ENCODE measurements at places on chromosomes 2 and 18.

GRCh38 chr2:145245268-145245870 lies 725.5 kb upstream of the ZEB2 start:
- no peak for DNase-seq

GRCh38 chr2:95040426-95040825 lies 14.9 kb downstream of the MAL start:
- no peak for DNase-seq

GRCh38 chr18:51491678-51492372 lies 294.3 kb upstream of the MEX3C start:
- no peak for DNase-seq

DNA sequence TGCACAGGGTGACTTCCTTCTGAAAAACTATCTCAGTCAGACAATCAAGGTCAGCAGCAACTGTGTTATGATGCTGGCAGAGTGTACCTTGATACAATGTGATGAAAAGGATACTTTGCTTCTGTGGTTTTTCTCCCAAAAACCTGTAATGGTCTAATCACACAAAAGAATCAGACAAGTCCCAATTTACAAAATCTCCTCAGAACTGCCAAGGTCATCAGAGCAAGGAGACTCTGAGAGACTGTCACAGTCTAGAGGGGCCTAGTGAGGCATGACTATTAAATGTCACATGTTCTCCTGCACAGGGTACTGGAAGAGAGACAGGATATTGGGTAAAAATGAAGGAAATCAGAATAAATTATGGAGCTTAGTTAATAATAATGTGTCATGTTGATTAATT lies 185.4 kb downstream of the ST6GAL2 start:
- DNase-seq = no peak

DNA sequence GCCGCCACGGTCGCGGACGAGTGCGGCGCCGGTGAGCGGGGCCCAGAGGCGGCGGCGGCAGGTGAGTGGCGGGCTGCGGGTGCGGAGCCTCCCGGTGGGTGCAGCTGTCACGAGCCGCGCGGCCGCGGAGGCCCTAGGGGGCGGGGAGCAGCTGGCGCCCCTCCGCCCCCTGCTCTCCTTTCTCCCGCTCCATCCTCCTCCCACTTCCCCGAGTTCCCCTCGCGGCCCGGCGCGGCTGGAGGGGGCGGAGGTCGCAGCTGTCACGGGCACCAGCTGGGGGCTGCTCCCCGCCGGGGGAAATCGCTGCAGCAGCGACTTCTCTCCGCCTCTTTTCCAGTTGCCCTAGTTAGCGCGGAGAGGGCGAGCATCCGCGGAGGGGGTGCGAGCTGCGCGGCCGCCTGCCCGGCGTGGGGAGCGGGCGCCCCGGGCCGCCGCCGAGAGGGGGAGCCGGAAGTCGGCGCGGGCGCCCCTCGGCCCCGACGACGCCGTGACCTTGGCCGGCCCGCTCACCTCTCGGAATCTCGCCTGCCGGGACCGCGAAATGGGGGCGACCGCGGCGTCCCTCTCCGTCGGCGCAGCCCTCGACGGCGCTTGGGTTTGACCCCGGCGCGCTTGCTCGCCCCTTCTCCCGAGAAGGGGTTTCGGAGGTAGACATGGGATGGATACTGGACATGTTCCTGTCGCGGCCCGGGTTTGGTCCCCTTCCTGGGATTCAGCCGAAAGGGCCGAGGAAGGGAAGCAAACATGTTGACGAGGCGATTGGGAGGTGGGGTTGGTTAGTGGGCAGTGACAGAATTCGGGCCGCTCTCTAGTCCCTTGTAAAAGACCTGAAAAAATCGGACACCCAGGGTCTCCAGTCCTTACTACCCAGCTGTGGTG lies 727 bp downstream of the NCOA1 start:
- DNase-seq = peak; percentile 45

DNA sequence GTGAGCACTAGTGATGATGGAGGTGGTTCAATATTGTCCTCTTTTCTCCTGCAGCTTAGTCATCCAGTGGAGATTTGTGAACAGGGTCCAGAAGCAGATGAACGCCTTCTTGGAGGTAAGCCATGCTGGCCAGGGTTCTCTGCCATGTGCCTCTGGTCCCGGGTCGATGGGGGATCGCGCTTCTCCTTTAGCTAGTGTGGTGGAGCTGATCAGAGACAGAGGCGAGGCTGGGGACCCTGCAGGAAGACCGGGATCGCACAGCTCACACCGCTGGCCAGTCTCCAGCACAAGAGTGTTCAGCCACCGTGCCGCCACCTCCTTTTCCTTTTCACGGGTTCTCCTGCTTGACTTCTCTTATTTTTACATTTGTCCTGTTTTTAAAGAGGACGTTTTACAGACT lies 243.4 kb downstream of the ALPK2 start:
- DNase-seq = no peak

DNA sequence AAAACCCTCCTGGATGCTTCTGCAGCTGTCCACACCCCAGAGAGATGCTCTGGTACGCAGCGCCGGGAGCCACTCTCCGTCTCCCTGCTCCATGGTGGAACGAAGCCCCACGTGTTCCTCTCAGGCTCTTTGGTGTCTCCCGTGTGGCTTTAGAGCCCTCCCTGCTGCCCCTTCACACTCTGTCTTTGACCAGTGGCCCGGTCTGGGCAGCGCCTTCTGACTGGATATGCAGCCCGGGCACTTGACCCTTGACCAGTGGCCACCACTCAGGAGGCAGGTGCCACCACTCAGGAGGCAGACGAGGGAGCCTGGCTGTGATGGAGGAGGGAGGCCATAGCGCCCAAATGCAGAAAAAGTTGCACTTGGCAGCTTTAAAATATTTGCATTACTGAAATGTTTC lies 214.5 kb upstream of the SALL3 start:
- no peak for DNase-seq

GRCh38 chr2:238097988-238098871 lies 1.9 kb upstream of the ESPNL start:
- DNase-seq = peak; percentile 19

DNA sequence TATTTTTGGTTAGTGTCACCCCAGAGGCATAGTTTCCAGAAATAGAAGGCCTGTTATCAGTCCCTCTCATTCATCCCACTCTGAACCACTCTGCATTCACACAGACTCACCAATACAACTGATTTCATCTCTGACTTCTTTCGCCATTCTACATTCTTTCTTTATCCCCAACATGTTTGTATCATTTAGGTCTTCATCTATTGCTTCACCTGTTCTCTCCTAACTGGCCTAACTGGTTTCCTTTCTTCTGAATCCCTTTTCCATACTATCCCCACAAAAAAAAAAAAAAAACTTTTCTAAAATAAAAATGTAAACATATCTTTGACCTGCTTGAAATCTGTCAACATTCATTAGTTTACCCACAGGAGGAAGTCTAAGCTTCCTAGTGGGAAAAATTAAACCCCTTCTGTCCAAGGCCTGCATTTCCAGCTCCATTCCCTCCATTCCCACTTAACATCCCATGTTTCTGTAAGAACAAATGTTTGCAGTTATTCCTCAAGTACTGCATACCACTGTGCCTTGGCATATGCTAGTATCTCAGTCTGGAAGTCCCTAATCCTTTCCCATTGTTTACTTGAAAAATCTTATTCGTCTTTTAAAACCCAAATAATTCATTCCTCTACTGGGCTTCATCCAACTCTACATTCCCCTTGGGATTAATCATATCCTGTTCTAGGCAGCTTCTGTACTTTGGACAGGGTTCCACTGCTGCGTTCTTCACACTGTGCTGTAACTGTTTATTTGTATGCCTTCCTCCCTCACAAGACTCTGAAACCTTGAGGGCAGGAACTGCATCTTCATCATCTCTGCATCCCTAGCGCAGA lies 68.5 kb downstream of the FIGN start:
- no peak for DNase-seq

DNA sequence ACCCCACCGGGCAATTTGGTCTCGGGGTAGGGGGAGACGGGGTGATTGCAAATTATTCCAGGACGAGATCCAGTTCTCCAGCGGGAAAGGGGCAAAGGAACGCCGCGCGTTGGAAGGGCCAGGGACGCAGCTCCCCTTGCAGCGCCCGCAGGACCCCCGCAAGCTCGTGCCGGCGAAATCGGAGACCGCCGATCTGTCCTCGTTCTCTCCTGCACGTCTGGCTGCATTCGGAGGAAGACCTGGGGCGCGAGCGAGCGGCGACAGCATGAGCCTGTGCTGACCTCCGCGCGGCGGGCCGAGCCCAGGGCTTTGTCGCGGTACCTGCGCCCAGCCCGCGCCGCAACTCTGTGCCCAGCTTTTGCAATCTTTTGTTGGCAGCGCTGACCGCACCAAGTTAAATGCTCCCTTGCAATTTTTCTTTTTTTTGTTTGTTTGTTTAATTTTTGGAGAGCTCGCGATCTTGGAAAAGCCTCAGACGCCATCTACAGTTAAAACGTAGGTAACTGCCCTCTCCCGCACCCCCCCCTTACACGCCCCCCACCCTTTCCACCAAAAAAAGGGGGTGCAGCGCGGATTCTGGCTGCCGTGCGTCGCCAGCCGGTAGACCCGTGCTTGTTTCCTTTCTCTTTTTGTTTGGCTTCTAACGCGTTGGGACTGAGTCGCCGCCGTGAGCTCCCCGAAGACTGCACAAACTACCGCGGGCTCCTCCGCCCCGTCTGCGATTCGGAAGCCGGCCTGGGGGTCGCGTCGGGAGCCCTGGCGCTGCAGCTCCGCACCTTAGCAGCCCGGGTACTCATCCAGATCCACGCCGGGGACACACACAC lies 667 bp downstream of the TRIB2 start:
- peak; percentile 56 for DNase-seq

- no peak for DNase-seq
These were observed 88.0 kb downstream of the FTCDNL1 start for GRCh38 chr2:199762963-199763362.

DNA sequence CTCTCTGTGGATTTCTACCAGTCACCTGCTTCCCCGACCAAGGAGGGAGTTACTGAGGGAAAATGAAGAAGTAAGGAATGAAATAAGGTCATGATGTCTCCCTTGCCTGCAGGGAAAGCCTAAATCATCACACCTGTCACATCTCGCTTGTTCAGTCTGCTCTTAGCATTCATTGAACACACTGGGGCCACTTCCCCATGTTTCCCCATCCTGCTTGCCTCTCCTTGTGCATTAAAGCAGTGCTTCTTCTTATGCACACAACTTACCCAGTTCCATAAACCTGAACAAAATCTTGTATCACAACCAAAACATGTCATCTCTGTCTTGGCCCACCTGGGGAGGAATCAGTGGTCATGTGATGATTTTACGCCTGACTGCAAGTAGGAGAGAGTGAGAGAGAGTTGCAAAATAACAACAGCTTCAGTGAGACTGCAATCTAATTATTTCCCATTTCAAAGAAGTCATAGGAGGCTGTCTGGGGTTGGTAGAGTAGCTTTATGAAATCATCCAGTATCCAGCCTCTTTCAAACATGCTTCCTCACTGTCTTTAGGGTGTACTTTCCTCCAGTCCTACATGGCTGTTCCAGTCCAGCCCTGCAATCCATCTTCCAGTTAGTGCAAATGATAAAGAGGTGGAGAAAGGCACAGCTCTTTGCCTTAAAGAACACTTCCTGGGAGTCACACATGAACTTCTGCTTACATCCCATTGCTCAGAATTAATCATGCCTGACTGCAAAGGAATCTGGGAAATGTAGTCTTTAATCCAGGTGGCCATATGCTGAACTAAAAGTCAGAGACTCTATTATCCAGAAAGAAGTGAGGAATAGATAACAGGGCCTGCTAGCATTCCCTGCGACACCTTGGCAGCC lies 220.1 kb downstream of the HAUS1 start:
- DNase-seq = peak; percentile 96

- no peak for DNase-seq
These were observed 66.6 kb downstream of the MYL12B start for GRCh38 chr18:3328532-3328931.

- DNase-seq = no peak
These were observed 40.6 kb upstream of the CCBE1 start for GRCh38 chr18:59737776-59738300.

DNA sequence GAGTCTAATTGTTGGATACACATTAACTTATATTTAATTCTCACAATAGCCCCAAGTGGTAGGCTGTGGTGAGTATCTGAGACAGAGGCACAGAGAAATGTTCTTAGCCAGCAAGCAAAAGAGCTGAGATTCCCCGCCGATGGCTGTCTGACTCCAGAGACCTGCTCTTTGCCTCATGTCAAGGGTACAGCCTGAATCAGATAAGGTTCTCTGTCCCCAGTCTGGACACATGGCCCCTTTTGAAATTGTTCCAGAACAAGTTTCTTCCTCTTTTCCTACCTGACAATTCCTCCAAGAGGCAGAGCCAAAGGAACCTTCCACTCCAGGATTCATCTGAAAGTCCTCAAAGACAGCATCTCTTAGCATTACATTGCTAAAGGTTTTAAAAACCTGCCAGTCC lies 512.9 kb upstream of the TNP1 start:
- no peak for DNase-seq

- DNase-seq = no peak
These were observed 1.5 kb downstream of the FHOD3 start for GRCh38 chr18:36299015-36299414.

DNA sequence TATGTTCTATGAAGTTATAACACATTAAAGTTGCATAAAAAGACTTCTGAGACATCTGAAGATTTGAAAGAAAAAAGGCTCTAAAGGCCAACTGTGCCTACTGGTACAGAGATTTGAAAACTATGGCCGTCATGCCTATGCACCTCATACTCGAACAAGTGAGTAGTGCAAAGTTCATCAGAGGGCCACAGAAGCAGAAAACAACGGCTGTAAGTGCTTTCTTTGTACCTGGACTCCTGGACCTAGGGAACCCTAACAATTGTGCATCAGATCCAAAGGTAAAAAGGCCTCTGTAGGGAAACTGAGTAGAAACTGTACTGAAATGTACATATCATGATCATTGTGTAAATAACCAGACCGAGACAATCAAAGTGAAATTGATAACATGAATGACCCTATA lies 230.4 kb upstream of the CHST9 start:
- no peak for DNase-seq

- DNase-seq = no peak
These were observed 517.7 kb upstream of the MYT1L start for GRCh38 chr2:2848621-2849333.

- no peak for DNase-seq
These were observed 42.7 kb upstream of the TGFA start for GRCh38 chr2:70596293-70596692.

DNA sequence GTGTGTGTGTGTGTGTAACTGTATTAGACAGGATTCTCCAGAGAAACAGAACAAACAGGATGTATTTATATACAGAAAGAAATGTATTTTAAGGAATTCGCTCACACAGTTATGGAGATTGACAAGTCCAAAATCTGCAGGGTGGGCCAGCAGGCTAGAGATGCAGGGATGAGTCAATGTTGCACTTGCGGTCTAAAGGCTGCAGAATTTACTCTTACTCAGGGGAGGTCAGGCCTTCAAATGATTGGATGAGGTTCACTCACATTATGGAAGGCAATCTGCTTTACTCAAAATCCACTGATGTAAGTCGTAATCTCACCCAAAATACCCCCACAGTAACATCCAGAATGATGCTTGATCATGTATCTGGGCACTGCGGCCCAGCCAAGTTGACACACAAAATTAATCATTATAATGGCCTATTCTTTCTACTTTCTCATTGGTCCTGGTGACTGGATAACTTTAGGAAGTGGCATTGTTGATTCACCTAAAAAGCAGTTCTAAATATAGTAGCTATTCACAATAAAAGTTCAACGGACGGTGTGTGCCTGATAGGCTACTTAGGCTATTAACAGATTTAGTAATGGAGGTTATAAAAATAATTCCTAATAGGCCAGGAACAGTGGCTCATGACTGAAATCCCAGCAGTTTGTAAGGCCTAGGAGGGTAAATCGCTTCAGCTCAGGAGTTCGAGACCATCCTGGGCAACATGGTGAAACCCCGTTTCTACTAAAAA lies 40.6 kb upstream of the ACYP2 start:
- DNase-seq = no peak

Data from Kasumi-1 (cell line).